Activated T-helper 2 cell treated with anti-CD3 and anti-CD28 coated beads, Interferon-gamma antibody, Interleukin-2, Interleukin-4, amounts not matched to agents 10 μg/mL and 5 μg/mL and 100 μg/mL, durations not matched to agents 14 hours and 24 hours and 36 hours (primary cell): ENCODE measurements at places on chromosomes 7 and 10. TPM values are rescaled to one million over a fixed set of nuclear protein-coding genes. Genes with fewer than 3 reads are reported as not detected.
A peak's percentile ranks its signal among the peaks of the same experiment; 100 is the strongest.

- H3K4me3 ChIP-seq, result no peak overlapping the region
- DNase-seq, result no peak
- no peaks in the 10 kb centered on the region for H3K27me3 ChIP-seq
- H3K36me3 ChIP-seq, result no peaks in the 10 kb centered on the region
- no peaks in the 10 kb centered on the region for H3K4me1 ChIP-seq
These were observed 132.1 kb downstream of the CSTF2T start for GRCh38 chr10:51567271-51567670.

- DNase-seq, result no peak
- no peaks in the 10 kb centered on the region for H3K27me3 ChIP-seq
- H3K4me3 ChIP-seq, result no peak overlapping the region
These were observed 29.6 kb downstream of the ARHGAP21 start for GRCh38 chr10:24694086-24694485.

DNA sequence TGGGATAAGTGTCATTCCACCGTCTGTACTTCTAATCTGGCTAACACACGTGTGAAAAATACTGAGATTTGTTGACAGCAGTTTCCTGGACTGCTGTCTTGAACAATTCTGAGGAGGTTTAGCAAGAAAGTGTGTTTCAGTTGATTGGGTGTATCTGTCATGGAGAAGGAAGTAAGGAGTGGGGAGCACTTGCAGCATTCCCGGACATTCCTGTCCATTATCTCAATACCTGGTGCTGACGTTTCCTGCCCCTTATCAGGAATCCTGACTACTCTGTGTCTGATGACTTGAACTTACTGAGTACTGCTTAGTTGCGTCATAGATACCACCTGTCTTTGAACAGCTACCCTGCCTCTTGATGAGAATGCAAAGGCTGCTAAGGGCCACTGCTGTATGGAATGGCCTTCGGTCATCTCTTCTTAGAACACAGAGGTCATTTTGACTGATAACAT, 72.0 kb upstream of the VKORC1L1 start:
- no peaks in the 10 kb centered on the region for H3K27me3 ChIP-seq
- H3K4me1 ChIP-seq, result peaks cover 11% of the 10 kb centered on the region
- DNase-seq, result no peak

DNA sequence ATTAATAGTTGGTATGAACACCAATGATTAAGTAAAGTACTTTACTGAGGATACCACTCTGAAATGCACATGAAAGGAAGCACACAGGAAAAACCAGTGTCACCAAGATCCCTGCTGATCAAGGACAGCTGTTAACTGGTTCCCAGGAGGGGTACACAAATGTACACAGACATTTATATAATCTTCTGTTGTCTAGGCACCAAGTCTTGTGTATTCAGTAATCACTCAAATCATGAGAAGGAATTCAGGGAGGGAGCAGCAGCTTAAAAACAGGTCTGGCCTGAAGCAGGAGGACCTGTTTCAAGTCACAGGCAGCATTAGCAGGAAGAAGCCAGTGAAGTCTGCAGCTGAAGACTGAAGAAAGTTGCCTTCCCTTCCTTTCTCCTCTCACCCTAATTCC, 18.7 kb downstream of the MPP7 start:
- no peak for DNase-seq
- H3K4me1 ChIP-seq, result no peaks in the 10 kb centered on the region
- H3K27me3 ChIP-seq, result no peaks in the 10 kb centered on the region
- no peak overlapping the region for H3K4me3 ChIP-seq
- no peaks in the 10 kb centered on the region for H3K36me3 ChIP-seq
- no peak overlapping the region for H3K27ac ChIP-seq

GRCh38 chr7:120825152-120825551, 32.8 kb downstream of the TSPAN12 start:
- H3K4me1 ChIP-seq, result no peaks in the 10 kb centered on the region
- H3K27ac ChIP-seq, result no peak overlapping the region
- H3K36me3 ChIP-seq, result no peaks in the 10 kb centered on the region
- H3K27me3 ChIP-seq, result peaks cover 5% of the 10 kb centered on the region
- H3K4me3 ChIP-seq, result no peak overlapping the region
- no peak for DNase-seq

The SORBS1 gene
- total RNA-seq, result 0.43 and 1.3 TPM in 2 replicates

The MAGI2 gene
- 0.11 and 0.21 TPM in 2 replicates for total RNA-seq

DNA sequence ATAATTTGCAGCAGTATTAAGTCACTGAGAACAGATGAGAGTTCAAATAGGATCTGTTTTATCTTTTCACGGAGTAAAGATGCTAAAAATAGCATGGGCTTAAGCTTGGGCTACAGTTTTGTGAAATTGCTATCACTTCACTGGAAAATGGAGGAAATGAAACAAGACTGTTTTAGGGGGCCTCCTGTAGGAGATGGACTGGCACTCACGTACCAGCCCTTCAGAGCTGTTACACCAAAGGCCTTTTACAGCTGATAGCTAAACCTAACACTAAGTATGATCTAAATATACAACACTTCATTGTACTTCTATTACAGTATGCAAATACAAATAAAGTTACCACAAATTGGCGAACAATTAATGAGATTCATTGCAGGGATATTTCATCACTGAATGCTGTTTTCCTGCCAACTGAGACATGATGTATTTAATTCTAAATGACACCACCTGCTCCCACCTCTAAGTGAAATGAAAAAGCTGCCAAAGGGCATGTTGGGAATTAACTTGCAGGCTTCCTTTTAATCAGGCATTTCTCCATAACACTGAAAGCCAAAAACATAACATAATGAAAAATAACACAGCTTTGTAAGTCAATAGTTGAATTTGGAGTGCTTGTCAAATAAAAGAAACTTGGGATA, 304.5 kb upstream of the LRRN3 start:
- DNase-seq, result no peak
- no peak overlapping the region for H3K4me3 ChIP-seq
- peaks cover 8% of the 10 kb centered on the region for H3K27me3 ChIP-seq
- no peaks in the 10 kb centered on the region for H3K36me3 ChIP-seq
- H3K27ac ChIP-seq, result no peak overlapping the region

DNA sequence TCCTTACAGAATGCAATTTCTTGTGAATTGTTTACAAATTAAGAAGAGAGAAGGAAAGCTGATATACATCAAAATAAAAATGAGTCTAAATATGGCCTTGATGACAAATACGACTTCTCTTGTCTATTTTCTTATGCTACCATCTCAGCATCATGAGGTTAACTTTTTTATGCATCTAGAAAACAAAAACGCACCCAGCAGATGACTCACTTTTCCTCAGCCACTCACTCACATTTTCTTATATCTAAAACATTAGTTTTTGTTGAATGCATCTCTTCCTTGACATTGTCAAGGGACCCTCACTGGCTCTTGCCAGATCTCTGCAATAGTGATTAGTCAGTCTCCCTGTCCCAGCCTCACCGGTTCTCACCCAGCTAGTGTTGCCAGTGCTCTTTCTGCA, 256.4 kb upstream of the SLC26A5 start:
- no peak overlapping the region for H3K4me3 ChIP-seq
- no peak overlapping the region for H3K27ac ChIP-seq
- no peaks in the 10 kb centered on the region for H3K4me1 ChIP-seq
- no peaks in the 10 kb centered on the region for H3K27me3 ChIP-seq

DNA sequence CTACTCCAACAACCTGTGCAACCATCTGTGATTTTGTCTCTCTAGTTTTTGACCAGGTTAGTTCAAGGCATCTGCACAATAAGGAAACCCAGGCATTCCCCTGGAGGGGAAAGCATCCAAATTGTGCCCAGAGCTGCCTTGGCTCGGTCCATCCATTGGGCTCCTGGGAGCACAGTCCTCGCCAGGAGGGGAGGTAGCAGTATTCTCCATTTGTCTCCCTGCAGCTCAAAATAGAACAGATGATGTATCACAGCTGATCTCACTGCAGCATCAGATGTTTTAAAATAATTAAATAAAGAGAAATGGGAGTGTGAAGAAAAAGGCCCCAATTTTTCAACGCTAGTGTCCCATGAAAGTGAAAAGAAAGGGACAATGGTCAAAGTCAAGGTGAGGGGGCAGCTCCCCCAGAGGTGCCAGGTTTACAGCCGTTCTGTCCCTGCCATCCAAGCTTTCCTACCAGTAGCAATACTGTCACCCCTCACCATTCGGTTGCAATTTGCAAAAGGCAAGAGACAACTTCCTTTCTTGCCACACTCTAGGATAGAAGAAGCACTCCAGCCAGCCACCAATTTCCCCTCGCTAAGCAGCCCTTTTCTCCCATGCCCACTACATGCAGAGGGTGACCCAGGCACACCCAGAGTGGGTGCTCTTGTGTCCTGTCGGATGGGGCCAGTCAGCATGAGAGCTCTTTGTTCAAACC, 43.7 kb downstream of the KCNMA1 start:
- no peak overlapping the region for H3K27ac ChIP-seq
- DNase-seq, result no peak
- H3K27me3 ChIP-seq, result no peaks in the 10 kb centered on the region
- no peaks in the 10 kb centered on the region for H3K4me1 ChIP-seq
- H3K36me3 ChIP-seq, result no peaks in the 10 kb centered on the region

The ZNF777 gene
- 16.6 TPM in 2 replicates for total RNA-seq

GRCh38 chr10:76887223-76888010, 750.2 kb downstream of the KCNMA1 start:
- no peak for DNase-seq
- H3K36me3 ChIP-seq, result no peaks in the 10 kb centered on the region

The CLDN4 gene
- not detected in 2 replicates for total RNA-seq

DNA sequence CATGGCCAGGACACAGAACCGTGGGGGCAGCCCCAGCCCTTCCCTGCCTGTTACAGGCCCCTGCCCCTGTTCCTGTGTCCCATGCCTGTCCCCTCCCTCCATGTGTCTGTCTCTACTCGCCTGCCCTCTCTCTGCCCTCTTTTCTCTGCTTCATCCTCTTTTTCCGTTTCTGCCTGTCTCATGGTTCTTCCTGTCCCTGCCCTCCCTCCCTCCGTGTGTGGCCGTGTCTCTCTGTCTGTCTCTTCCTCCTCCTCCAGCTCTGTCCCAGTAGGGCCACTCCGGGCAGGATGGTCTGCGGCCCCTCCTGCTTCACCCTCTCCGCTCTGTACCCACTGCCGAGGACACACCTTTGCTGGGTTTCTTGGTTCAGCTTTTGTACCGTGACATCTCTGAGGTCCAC, 137.4 kb downstream of the FAM53B start:
- H3K36me3 ChIP-seq, result no peaks in the 10 kb centered on the region
- no peak overlapping the region for H3K4me3 ChIP-seq
- H3K27ac ChIP-seq, result no peak overlapping the region

DNA sequence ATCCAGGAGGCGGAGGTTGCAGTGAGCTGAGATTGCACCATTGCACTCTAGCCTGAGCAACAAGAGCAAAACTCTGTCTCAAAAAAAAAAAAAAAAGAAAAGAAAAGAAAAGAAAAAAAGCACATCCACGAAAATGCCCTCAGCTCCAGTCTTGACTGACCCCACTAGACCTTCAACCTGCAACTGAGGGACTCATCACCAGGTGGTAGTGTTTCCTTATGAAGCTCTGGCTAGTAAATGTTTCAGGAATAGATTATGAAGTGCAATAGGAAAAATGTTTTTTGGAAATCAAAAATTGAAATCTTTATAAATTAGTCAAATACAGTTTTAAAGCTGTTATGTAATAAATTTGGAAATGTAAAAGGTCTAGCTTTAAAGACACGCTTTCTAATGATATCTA, 22.4 kb downstream of the TLL2 start:
- no peak overlapping the region for H3K27ac ChIP-seq
- no peak for DNase-seq
- no peaks in the 10 kb centered on the region for H3K36me3 ChIP-seq
- H3K4me1 ChIP-seq, result no peaks in the 10 kb centered on the region
- H3K4me3 ChIP-seq, result no peak overlapping the region
- peaks cover 6% of the 10 kb centered on the region for H3K27me3 ChIP-seq

The VSTM2A gene
- total RNA-seq, result not detected in 2 replicates

GRCh38 chr7:120023494-120024167, 249.3 kb upstream of the KCND2 start:
- H3K27me3 ChIP-seq, result no peaks in the 10 kb centered on the region
- no peak overlapping the region for H3K27ac ChIP-seq
- H3K4me3 ChIP-seq, result no peak overlapping the region
- H3K4me1 ChIP-seq, result no peaks in the 10 kb centered on the region

The EVX1 gene
- total RNA-seq, result not detected in 2 replicates

- peaks cover 66% of the 10 kb centered on the region for H3K36me3 ChIP-seq
- no peak overlapping the region for H3K27ac ChIP-seq
- no peaks in the 10 kb centered on the region for H3K4me1 ChIP-seq
- DNase-seq, result no peak
- H3K4me3 ChIP-seq, result no peak overlapping the region
These were observed 49.9 kb downstream of the SIRT1 start for GRCh38 chr10:67934336-67934735.

- peaks cover 18% of the 10 kb centered on the region for H3K36me3 ChIP-seq
- DNase-seq, result no peak
- no peak overlapping the region for H3K4me3 ChIP-seq
- H3K27me3 ChIP-seq, result no peaks in the 10 kb centered on the region
These were observed 21.5 kb downstream of the HERC4 start for GRCh38 chr10:68053553-68053952.

DNA sequence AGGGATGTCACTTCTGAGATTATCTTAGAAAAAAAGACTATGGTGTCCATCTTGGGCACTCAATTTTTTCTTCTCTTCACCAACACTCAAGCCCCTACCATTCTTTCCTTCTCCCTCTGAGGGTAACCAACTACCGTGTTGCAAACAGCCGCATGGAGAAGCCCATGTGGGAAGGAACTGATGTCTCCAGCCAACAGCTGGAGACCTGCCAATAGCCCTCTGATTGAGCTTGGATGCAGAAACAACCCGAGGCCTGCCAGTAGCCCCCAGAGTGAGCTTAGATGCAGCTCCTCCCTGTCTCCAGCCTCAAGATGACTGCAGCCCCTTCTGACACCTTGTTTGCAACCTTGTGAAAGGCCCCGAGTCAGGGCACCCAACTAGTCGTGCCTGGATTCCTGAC, 36.4 kb upstream of the CHCHD3 start:
- peaks cover 3% of the 10 kb centered on the region for H3K27me3 ChIP-seq
- H3K36me3 ChIP-seq, result no peaks in the 10 kb centered on the region
- no peak overlapping the region for H3K27ac ChIP-seq
- H3K4me1 ChIP-seq, result no peaks in the 10 kb centered on the region
- H3K4me3 ChIP-seq, result no peak overlapping the region
- no peak for DNase-seq

- no peaks in the 10 kb centered on the region for H3K36me3 ChIP-seq
- no peak overlapping the region for H3K27ac ChIP-seq
- no peaks in the 10 kb centered on the region for H3K27me3 ChIP-seq
These were observed 41.9 kb downstream of the MET start for GRCh38 chr7:116713918-116714317.

The HOXA1 gene
- 0.11 and 0.16 TPM in 2 replicates for total RNA-seq

The ZC3HAV1L gene
- total RNA-seq, result 38.2 and 39.4 TPM in 2 replicates

GRCh38 chr10:4131407-4132215, 346.6 kb upstream of the KLF6 start:
- peak; percentile 37 for DNase-seq
- H3K4me1 ChIP-seq, result peaks cover 46% of the 10 kb centered on the region
- H3K4me3 ChIP-seq, result no peak overlapping the region
- peaks cover 16% of the 10 kb centered on the region for H3K36me3 ChIP-seq

GRCh38 chr7:105439174-105439893, 50.6 kb upstream of the SRPK2 start:
- peaks cover 3% of the 10 kb centered on the region for H3K4me1 ChIP-seq
- DNase-seq, result no peak
- no peak overlapping the region for H3K4me3 ChIP-seq
- H3K36me3 ChIP-seq, result no peaks in the 10 kb centered on the region
- H3K27ac ChIP-seq, result no peak overlapping the region
